ENCODE measurements at places on chromosomes 4 and X.

- no peak for DNase-seq
Measured at GRCh38 chrX:136260776-136261175, 9.6 kb upstream of the MAP7D3 start.

GRCh38 chrX:144918936-144919335 is 328.4 kb upstream of the SPANXN1 start:
- DNase-seq = no peak

GRCh38 chr4:82864336-82864979 is 26.5 kb downstream of the SEC31A start:
- DNase-seq = no peak

DNA sequence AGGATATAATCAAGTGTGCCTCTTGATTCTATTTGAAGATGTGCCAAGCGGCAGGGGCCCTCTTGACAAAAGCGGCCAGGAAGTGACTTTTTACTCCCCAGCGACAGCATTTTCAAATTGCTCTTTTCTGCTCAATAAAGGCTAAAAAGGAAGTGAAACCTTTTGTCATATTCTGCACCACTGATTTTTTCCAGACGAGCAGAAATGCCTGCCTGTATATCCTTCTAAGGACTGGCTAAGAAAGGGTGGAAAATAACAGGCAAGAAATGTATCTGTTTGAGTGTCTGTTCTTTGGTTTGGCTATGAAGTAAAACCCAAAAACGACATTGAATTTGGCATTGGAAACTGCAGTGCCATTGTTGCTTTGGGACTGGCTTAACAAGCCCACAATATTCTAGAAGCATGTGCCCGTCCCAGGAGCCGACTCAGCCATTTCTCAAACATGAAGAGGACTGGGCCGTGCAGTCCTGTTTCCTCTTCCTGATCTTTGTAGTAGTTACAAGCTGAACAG is 25.4 kb downstream of the TMSB4X start:
- no peak for DNase-seq

- DNase-seq = no peak
Measured at GRCh38 chr4:130705023-130705422, 1609.1 kb downstream of the C4orf33 start.

GRCh38 chr4:174434455-174434854 is 87.8 kb downstream of the HPGD start:
- DNase-seq = no peak

GRCh38 chr4:69849969-69850368 is 10.0 kb downstream of the SULT1E1 start:
- no peak for DNase-seq
